ENCODE measurements at places on chromosomes 5 and 9. TPM values are rescaled to one million over a fixed set of nuclear protein-coding genes. Genes with fewer than 3 reads are reported as not detected.

- DNase-seq, result no peak
- no peaks in the 10 kb centered on the region for H3K27me3 ChIP-seq
- H3K4me1 ChIP-seq, result no peaks in the 10 kb centered on the region
- H3K27ac ChIP-seq, result no peak overlapping the region
- H3K4me3 ChIP-seq, result no peak overlapping the region
Observed at GRCh38 chr5:89604342-89604741, 721.4 kb upstream of the MEF2C start.

DNA sequence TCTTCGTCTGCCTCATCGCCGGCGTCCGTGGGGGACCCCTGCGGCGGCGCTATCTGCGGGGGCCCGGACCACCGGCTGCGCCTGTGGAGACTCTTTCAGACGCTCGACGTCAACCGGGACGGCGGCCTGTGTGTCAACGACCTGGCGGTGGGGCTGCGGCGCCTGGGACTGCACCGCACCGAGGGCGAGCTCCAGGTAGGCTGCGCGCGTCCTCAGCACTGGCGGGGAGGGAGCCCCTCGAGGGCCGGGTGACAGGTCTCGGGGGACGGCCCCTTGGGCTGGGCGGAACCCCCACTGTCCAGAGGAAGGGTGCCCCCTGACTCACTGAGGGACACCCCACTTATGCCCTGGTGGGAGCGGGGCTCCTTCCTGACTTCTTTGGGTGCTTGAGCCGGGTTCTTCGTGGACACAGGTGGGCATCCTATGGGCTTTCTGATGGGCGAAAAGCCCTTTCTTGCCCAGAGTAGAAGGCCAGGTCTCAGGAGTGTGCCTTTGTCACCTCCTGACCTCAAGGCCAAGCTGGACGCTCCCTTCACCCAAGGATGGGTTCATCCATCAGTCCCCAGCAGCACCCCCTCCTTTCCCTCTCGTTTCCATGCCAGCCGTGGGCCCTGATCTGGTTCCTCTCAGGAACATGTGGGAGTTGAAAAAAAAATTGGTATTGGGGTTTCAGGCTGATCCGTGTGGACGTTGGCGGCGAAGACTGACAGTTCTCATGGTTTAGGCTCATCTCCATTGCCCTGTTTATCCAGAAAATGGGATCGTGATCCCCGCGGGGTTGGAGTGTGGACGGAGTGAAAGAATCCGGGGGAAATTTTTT lies 564 bp downstream of the SLC25A25 start:
- H3K27me3 ChIP-seq, result no peaks in the 10 kb centered on the region
- DNase-seq, result no peak
- peaks cover 2% of the 10 kb centered on the region for H3K36me3 ChIP-seq

IGFBPL1 gene
- not detected for total RNA-seq

SPATA31C1 gene
- total RNA-seq, result not detected

DNA sequence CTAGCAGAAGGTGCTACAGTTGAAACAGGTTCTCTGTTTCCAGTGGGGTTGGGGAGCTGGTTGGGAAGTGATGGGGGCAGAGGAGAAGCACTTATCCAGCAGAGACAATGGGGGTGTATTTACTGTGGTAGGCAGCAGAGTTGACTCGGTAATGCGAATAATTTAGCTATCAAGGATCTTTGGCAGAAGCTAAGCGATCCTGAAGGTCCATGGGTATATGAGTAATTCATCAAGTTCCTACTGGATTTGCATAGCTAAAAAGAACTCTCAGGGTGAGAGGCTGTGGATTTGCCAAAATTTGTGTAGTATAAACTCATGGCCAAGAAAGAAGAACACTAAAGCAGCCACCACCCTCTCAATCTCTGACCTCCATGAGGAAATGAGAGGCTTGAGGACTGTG lies 61.2 kb upstream of the EGFLAM start:
- no peak for DNase-seq
- no peaks in the 10 kb centered on the region for H3K36me3 ChIP-seq
- no peak overlapping the region for H3K4me3 ChIP-seq

GRCh38 chr5:1654786-1655495 lies 131.2 kb upstream of the LPCAT1 start:
- H3K36me3 ChIP-seq, result no peaks in the 10 kb centered on the region
- no peak overlapping the region for H3K4me3 ChIP-seq
- no peak for DNase-seq
- no peaks in the 10 kb centered on the region for H3K4me1 ChIP-seq
- peaks cover 15% of the 10 kb centered on the region for H3K27me3 ChIP-seq
